ENCODE measurements at places on chromosomes 7 and 10.

- DNase-seq = no peak
These were observed 864.8 kb downstream of the GATA3 start for GRCh38 chr10:8919280-8919679.

- DNase-seq = no peak
These were observed 25.6 kb upstream of the ERCC6 start for GRCh38 chr10:49564461-49565009.

DNA sequence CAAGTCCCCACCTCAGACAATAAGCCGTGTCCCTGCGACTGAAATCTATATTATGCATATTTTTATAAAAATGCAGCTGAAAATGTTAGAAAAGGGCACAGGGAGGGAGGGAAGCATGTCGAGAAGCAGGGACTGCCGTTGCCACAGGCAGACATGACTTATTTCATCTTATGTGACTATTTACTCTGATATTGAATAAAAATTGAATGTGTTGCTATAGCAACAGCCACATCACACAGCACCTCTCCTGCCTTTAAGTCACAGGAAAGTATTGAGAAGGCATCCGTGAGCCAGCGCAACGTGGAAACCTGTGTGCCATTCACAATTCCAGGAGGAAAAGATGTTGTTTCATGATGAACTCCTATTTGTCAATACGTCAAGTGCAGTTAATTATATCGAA is 549.5 kb downstream of the DNAJB6 start:
- DNase-seq = no peak

GRCh38 chr10:110667620-110668343 is 23.6 kb downstream of the RBM20 start:
- no peak for DNase-seq

DNA sequence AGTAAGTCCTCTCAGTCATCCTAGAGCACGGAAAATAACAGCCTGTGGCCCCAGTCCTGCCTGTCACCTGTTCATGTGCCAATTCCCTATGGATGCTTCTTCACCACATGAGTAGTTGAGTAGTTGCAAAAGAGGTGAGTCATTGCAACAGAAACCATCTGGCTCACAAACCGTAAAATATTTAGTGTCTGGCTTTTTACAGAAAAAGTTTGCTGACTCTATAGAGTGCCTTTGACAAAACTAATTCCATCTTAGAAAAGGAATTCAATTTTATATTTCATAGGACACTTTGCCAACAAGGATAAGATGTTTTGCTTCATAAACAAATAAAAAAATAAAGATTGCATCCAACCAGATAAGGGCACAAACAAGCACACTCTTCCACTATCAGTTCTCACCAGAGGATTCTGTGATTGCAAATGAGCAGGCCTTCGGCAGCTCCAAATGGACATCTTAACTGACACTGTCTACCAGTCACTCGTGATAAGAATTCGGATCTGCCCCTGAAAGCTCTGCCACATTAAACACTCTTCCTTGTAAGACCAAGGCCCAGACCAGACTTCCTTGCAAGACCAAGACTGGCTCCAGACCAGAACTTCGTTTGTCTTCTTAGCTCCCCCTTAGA is 242.7 kb upstream of the SEMA3C start:
- DNase-seq = no peak

- DNase-seq = no peak
These were observed 59.6 kb downstream of the ZRANB1 start for GRCh38 chr10:125001313-125002046.

DNA sequence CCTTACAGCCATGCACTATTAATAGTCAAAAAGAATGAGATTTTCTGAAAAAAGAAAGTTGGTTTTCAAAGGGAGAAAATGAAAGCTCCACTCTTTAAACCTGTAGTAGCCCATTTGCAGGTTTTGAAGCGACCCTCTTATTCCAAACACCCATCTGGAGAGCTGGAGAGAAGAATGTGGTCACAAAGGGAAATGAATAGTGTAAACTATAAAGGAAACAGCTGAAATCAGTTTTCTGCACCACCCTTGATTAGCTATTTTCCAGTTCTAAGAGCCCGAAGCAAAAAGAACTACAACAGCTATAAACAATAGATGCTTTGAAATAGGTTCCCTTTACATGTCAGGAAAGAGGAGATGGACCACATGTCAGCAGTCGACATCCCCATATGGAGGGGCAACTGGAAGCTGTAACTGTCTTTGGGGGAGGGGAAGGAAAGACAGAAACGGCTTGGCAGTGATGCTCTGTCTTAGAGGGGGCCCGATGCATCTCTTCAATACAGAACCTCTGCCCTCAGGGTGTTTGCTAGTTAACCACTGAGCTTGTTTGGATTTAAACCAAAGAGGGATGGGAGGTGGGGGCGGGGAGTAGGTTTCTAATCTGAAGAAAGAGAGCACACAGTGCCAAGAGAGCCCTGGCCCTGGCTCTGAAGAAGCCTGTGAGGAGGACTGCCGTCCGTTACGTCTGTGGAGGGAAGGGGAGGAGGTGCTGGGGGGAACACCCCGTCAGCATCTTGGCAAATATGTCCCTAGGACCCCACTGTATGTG is 55.3 kb downstream of the CPVL start:
- DNase-seq = no peak

DNA sequence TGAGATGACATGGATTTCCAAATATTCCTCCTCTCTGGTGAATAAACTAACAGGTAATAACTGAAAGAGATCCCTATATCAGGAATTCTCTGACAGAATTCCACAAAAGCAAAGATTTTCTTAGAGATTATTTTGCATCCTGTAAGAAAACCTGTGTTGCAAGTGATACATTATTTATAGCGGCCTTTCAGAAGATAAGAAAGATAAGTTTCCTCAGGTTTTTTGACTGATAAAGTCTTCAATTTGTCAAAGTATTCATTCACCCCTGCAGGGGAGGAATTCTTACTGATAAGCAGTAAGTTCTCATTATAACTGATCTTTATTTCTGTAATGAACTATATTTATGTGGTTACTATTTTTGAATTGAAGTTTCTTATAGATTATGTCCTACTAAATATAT is 554.0 kb downstream of the ARL4A start:
- no peak for DNase-seq
